Stimulated activated CD8-positive, alpha-beta memory T cell treated with anti-CD3 and anti-CD28 coated beads, Interleukin-7, amount 100 ng/mL, for 48 hours (primary cell): ENCODE measurements at places on chromosomes 7 and 10.

GRCh38 chr10:94193466-94193924 lies 169.2 kb downstream of the NOC3L start:
- DNase-seq, result no peak

- DNase-seq, result no peak
Measured at GRCh38 chr7:70489813-70490212, 642.1 kb upstream of the GALNT17 start.

- no peak for DNase-seq
Measured at GRCh38 chr10:48996-49395, at the start of gene TUBB8. Gene TUBB8, minus strand, starts transcription at chr10:49296. Its CDS starts 58 bp downstream, at chr10:49238.

DNA sequence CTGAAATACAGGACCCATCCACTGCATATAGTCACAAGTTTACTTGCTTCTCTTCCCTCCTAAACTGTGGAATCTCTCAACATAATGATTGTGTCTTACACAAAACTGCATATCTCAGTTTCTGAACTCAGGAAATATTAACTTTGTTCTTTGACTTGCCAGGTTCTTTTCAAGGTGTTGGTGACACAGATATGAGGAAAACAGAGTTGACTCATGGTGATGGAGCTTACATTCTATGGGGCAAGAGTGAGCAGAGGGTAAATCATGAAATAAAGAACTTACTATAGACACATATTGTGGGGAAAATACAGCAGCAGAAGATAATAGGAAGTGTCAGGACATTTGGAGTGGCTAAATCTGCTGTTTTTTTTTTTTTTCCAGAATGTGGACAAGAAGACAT lies 72.5 kb upstream of the IGFBP3 start:
- no peak for DNase-seq

DNA sequence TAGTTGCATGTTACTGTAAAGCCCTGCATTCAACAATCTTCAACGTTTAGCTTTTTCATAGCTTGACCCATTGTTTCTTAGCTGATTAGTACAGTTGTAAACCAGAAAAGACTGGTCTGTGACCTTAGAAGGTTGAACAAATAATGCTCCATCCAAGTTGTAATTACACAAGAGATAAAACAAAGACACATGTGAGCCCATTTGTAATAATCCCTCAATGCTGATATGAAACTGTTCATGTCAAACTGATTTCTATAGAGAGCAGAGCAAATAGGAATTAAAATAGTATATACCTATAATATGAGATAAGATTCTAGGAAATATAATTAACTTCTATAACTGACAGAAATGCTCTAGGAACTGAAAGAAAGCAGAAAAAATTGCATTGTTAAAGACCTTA lies 94.7 kb upstream of the SLC25A13 start:
- no peak for DNase-seq

- DNase-seq, result no peak
Measured at GRCh38 chr10:3873728-3874461, 88.9 kb upstream of the KLF6 start.

DNA sequence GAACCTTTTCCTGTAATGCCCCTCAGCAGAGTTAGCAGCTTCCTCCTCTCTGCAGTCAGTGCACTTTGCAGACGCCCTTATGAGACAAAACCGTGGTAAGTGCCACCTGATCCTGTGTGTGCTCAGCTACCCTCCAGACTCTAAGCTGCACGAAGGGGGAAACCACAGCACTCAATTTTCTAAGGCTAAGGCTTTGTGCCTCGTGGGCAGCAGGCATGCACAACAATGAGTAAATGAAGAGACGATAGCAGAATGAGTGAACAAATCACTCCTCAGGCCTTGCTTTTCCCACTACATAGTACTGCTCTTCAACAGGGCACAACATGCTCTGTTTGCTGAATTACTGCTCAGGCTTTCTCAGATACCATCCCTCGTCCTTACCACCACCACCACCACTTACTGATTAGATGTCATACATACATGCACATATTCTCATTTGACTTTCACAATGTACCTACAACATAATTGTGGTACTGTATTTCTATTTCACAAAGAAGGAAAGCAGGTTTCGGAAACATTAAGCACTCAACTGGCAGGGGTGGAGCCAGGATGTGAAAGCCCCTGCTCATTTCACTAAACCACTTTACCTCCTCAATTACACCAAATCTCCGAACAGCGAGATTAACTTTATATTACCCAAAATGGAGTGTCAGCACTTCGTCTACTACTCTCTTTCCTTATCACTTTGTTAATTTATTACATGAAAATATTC lies 85.4 kb downstream of the ICA1 start:
- peak; percentile 48 for DNase-seq

GRCh38 chr10:58362027-58362789 lies 23.0 kb upstream of the TFAM start:
- no peak for DNase-seq

- no peak for DNase-seq
Measured at GRCh38 chr10:132993271-132994184, 51.2 kb upstream of the CFAP46 start.

GRCh38 chr7:155800741-155801267 lies 11.5 kb downstream of the SHH start:
- DNase-seq, result no peak

DNA sequence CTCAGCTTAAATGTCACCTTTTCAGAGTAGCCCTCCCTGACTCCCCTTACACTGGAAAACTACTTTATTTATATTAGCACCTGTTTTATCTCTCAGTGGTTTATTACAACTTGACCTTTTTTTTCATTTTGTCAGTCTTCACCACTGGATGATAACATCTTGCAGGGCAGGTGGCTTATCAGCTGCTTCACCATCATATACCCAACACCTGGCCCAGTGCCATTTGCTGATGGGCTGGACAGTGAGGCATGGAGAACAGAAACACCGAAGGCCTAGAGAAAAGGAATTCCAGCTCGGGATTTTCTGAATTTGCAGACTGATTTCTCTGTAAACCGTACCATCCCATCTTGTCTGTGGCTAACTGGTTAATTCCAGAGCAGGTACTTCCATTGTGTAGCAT lies 48.5 kb downstream of the SORCS3 start:
- no peak for DNase-seq

DNA sequence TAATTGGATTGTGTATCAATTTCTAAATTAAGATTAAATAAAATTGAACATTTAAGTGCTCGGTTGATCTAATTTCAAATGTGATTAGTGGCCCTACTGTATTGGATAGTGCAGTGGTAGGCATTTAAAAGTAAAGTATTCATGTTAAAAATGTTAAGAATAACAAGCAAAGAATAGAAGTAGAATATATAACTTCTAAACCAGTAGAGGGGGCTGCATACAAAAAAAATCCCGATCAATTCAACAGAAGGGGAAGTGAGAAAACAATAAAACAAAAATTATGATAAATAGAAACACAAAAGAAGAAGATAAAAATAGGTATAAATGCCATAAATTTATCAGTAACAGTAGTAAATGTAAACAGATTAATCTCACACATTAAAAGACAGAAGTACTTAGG lies 24.9 kb upstream of the WDFY4 start:
- no peak for DNase-seq

DNA sequence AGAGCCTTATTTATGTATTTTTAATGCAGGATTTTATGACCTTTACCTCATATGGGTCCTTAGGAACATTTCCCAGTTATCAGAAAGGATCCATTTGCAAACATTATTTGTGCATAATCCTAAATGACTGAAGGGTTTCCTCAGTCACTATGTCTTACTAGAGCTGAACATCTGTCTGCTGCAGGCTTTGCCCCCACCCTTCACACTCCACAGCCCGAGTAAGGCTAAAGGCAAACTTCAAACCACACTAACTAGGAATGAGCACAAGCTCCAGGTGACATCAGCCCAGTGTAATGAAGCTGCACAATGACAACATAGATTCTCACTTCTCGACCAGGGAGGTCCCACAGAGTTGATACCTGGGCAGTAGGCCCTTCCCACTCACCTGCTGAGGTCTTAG lies 491.3 kb upstream of the MKI67 start:
- DNase-seq, result no peak

DNA sequence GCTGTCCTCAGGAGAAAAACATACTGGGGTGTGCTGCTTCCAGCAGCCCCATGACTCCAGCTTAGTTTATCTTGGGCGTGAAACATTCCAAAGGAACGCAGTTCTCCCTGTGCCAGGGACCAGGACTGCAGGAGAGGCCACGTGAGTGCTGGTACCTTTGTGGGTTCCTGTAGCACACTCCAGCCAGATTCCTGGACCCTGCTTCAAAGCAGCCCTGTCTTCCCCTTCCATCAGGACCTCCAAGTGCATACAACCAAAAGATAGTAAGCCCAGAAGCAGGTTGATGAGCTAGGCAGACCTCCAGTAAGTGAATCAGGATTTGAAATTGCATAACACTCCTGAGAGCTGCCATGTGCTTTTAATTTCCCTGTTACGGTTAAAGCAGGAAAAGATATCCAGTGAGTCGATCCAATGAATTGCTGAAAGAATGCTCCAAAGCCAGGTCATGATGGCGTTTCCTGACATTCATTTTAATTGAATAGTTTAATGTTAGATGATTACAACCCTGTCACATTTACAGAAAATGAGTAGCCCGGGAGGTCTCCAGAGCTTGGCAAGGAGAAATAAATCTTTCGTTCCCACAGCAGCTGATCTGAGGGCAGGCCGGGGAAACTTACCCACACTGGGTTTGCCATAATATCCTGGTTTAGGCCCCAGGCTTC lies 38.9 kb upstream of the CPXM2 start:
- DNase-seq, result no peak

DNA sequence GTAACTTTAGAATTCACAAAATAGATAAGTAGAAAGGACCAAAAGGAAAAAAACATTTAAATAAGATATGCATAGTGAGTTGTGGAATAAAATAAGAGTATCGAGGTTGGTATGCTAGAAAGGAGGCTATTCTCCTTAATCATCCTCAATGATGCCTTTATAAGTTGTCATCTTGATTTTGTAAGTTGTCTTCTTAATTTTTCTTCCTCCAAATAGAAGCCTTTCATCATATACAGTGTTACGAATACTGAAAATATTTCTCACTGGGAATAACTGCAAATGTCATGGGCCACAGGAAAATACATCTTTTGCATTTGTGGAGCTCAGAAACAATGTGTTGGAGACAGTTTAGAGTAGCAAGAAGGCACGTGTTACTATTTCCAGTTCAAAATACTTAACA lies 31.5 kb upstream of the PRTFDC1 start:
- no peak for DNase-seq

DNA sequence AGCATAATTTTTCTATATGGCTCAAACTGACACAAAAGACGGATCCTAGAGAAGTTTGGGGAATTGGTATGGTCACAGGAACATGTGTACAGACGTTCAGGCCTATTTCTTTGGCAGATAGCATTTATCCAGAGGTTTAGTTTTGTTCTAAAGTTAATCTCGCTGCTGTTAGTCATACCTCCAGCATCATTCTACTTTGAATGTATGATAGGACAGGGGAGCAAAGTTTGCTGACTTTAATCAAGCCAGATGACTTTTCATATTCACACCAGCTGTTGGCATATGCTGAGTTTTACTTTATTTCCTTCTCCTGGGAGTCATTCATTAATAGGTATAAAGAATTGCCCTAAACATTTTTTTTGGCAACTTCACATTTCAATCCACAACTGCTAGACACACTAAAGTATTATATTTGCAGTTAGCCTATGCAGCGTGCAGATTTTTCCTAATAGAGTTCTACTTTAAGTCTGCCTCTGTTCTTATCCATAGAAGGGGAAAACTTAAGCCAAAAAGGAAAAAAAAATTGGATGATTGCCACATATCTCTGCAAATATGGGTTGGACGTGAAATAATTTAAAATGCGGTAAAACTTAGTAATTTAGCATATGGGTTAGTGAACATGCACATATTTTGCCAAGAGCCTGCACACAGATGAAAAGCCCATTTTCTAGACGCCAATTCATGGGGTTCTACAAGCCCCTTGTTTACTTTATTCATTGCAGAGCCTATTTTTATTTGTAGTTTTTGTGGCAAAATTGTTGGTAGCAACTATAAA lies 213.1 kb downstream of the C7orf25 start:
- no peak for DNase-seq

- peak; percentile 87 for DNase-seq
Measured at GRCh38 chr10:110353244-110354119, 48.8 kb upstream of the SMNDC1 start.

DNA sequence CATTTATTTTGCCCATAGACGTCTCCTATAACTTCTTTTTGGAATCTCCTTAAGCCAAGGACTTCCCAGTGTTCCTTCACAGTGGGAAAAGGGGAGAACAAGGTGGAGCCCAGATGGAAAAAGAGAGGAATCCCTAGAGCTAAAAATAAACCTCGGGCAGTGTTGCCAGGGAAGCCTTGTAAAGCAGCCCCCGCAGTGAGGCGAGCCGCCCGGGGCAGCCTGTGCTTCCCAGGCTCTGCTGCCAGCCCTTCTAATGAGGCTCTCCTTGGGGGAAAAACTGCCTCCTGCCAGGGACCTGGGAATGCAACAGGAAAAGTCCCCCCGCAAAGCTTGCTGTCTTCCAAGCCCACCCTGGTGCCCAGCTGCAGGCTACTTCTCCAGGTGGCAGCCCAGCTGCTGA lies 71.7 kb downstream of the SH3PXD2A start:
- DNase-seq, result no peak
